EH (cell line): ENCODE measurements at places on chromosomes 12 and 14.

DNA sequence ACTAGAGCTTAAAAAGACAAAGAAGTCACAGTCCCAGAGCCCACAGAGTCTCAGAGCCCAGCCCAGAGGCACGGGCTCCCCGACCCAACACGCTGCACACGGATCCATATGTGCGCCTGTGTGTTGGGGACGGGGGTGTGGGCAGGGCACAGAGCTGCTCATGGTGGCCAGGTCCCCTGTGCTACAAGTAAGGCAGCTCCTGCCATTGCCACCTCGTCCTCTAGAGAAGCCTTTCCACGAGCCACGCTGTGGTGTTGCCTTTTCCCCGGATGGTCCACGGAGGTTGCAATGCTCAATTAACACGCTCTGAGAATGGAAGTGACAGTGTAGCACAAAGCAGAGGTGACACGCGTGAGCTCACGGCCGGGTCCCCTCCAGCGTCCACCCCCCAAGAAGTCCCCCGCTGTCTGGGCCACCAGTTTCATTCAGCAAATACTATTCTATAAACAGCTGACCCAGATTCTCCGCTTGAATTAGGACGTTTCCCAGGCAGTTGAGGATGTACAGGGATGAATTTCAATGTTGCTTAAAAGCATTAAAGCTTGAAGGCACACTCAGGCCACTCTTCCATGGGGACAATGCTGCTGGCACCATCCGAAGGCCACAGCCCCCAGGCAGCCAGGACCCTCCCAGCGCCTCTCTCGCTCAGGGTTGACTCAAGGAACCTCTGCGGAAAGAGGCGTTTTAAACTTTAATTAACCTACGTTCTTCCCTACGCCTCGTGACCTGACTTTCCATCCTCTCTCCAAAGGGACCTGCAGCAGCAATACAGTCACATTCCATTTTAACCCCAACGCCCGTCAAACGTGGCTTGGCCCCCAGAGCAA, 22.7 kb upstream of the EIF5 start:
- no peak for DNase-seq

DNA sequence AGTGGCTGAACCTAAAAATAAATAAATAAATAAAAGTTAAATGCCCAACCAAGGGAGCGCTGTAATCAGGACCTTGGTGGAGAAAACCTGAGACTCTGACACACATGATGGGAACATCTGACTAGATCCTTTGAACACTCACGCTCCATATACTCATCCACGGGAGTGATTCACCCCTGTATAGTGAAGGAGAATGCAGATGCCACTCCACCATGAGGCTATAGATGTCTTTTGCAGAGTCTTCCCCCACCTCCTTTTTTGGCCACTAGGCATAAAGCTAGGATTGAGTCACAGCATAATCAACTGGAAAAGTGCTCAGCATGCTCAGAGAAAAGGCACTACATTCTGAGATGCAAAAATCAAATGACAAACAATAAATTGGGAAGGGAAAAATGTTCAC, 19.0 kb downstream of the ADAM20 start:
- peak; percentile 44 for DNase-seq

GRCh38 chr12:91523831-91524230, 341.2 kb upstream of the DCN start:
- DNase-seq, result no peak

DNA sequence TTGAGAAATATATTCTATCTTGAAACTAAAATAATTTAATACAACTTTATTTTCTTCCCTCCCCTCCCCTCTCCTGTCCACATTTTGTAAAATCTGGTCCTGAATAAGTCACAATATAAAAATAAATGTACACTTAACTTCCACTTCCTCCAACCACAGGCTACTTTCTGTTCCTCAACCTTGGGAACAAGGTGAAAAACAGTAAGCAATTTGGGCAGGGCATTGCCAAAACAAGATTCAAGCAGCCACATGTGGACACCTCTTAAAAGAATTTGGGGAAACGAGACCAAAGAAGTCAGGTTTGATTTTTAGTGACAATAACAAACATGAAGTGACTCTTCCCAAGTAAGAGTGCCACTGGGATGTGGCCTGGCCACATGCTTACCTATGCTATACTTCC, 115.7 kb downstream of the PTPRQ start:
- no peak for DNase-seq

DNA sequence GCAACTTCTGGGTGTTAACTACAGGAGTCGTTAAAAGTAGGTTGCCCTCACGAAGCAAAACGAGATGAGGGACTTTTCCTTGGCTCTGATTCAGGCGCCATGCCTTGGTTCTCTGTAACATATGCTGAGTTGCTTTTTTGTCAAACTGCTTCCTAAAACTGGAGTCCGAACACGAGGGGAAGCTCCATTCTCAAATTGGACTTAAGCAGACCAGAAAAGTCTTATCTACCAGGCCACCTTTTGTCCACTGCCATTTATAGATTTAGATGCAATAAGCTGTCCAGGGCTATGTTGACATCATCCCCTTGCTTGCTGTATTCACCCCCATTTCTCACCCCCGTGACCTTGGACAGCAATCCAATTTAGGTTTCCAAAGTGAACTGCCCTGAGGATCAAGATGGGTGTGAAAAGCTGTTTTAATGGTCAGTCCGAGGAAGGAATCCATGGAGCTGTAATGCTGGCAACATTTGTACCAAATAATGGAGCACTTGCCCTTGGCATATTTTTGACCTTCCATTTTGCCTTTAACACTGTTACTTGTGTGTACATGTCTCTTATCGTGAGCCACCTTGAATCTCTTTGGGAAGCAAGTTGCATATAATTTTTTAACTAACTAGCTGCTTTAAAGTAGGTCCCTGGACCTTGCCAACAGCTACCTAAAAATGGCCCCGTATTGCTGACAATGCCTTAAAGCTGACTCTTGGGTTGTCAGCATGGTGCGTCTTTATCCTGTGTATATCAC, 298.1 kb downstream of the EGLN3 start:
- DNase-seq, result no peak

DNA sequence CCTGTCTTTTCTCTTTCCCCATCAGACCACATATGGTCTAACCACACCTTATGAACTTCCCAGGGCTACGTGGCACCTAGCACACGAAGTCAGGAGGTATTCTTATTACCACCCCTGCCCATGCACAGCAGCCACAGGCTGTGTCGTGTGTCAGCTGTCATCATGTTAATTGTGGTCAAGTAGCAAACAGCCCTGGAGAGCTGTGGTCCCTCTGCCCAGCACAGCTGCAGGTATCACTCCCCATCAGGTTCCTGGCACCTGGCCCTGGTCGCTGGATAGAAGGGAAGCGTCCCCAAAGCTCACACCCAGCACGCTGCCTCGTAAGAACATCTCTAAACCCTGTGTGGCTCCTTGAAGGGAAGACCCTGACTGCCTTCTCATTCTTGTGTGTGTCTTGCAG, 45.4 kb downstream of the CLMN start:
- no peak for DNase-seq

DNA sequence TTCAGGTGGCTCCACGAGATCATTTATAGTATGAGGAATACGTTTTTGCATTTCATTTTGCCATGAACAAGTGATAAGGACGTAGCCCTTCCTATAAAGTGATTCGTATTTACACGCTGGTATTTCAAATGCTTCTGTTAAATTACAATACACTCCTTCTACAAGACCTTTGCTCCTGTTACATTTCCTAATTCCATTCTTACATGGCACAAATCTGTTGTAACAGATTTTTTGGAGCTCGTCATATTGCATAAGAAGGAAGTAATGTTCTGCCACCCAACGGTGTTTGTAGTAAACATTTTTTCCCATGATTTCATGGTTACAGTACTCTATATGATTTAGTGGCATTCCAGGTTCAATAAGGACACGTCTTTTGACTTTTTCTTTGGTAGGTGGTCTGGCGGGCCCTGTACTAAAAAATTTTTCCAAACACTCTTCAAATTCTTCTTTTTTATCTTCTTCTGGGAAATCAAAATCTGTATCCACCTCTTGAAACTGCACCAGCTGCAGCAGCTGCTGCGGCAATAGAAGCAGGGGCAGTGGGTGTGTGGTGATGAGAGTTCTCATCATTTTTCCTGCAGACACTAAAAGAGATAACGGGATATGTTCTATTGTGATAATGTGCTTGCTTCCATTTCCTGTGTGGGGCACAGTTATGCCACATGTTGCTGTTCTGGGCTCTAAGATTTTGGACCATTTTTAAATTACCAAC, 4.2 kb downstream of the RNASE9 start:
- no peak for DNase-seq

GRCh38 chr12:44000309-44000952, 164.6 kb downstream of the TMEM117 start:
- DNase-seq, result peak; percentile 57

DNA sequence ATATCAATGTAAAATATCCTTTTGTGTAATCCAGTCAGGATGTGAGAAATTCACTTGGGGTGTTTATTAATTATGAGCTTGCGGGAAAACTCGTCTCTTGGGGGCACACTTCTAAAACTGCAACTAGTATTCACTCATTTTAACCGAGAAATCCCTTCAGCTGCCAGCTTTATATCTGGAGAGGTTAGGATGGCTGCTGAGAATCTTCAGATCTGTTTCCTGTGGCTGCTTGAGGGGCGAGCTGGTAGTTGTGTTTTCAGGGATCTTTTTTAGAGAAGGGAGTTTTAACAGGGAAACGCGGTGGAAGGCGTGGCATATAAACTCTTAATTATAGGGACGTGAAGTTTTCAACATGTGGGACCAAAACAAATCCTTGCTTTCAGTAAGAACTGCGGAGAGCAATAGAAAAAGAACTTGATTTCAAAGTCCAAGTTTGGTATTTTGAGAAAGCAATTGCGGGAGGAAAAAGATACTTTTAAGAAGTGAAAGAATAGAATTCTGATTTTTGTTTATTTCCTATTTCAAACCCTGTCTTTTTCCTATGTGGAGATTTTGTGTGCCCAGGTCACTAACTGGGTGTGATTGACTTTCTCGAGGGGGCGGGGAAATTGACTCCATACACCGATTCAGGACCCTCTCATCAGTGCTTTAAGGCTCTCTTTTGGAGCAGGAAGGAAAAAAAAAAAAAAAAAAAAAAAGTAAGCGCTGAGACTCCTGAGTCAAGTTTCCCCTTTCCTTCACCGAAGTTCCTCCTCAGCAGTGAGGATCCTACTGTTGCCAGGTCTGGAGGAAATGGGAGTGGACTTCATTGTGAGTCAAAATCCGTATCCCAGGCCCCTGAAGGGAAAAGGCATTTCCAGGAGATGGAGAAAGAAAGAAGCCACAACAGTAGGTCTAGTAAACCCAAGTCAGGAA, 1.1 kb downstream of the PPFIBP1 start:
- peak; percentile 83 for DNase-seq

DNA sequence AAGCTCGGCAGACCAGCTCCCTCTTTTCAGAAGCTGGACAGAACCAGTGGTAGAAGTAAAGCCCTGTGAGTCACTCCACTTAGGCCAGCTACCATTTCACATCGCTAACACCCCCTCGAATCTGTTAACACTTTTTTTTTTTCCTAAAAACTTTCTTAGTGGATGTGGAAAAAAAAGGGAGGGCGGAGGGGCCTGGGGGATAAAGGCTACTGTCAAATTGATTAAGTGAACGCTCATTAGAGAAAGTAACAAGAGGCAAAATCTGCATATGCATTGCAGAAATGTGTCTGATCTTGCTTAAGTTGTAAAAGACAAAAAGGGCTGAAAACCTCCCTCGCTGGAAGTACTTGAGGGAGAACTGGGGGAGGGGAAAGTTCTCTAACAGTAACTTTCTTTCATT, 86.6 kb upstream of the OTX2 start:
- DNase-seq, result no peak

GRCh38 chr12:25710128-25710527, 157.0 kb upstream of the LMNTD1 start:
- DNase-seq, result no peak

DNA sequence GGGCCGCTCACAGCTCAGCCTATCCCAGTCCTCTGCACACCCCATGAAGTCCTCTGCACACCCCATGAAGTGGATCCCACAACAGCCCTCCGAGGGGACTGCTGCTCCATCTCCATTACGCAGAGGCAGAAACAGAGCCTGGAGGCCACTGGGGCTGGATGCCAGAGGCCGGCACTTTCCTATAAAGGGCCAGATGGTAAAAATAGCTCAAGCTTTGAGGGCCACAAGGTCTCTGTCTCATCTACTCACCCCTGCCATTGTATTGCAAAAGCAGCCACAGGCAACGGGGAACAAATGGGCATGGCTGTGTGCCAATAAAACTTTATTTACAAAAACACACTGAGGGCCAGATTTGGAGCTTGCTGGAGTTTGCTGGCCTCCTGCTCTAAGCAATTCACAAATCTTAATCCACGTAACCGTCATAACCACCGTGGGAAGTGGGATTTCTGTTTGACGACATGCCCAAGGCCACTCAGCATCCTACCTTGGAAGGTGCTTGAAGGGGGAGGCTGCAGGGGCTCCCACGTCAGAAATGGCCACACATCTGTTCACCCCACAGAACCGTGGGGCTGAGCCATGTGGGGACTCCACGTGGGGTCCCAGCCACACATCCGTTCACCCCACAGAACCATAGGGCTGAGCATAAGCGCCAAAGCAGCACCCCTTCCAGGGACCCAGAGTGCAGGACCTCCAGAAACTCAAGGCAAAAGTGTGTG, 92.0 kb downstream of the NCOR2 start:
- DNase-seq, result no peak

DNA sequence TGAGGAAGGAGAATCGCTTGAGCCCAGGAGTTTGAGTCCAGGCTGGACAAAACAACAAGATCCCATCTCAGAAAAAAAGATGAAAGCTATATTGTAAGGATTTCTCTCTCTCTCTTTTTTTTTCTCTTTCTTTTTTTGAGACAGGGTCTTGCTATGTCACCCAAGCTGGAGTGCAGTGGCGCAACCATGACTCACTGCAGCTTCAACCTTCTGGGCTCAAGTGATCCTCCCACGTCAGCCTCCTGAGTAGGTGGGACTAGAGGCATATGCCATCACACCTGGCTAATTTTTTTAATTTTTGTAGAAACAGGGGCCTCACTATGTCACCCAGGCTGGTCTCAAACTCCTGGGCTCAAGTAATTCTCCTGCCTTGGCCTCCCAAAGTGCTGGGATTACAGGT, 5.8 kb upstream of the MRPL42 start:
- DNase-seq, result no peak

DNA sequence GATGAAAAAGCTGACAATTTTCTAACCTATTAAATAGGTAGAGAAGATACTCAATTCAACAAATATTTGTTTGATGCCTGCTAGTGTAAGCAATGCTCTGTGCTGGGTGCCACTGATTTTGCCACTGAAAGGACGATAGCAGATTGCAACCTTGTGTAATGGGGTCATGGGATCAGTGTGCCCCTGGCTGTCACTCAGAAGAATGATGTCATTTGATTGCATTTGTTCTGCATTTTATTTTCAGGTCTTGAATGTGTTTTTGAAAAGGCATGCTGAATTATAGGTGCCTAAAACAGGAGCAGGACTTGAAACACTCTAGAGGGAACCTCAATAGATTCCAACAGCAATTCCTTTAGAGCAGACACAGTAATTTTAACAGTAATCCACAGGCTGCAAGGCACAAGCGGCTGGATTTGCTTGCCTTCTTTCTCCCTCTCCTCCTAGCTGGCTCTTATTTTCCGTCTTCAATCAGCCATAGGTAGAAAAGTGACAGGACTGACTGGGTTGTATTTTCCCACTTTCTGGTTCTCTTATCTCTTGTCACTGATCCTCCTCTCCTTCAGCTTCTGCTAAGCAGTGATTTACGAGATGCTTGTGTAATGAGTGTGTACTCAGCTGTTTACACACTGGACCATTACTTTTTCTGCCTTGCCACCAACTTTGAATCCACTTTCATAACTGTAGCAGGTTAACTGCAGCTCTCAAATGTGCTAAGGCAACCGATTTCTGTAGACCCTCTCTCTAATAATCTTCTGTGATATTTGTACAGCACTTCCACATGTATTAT, 4.1 kb downstream of the PLXNC1 start:
- peak; percentile 27 for DNase-seq
